ENCODE measurements at places on chromosomes 4 and X.

DNA sequence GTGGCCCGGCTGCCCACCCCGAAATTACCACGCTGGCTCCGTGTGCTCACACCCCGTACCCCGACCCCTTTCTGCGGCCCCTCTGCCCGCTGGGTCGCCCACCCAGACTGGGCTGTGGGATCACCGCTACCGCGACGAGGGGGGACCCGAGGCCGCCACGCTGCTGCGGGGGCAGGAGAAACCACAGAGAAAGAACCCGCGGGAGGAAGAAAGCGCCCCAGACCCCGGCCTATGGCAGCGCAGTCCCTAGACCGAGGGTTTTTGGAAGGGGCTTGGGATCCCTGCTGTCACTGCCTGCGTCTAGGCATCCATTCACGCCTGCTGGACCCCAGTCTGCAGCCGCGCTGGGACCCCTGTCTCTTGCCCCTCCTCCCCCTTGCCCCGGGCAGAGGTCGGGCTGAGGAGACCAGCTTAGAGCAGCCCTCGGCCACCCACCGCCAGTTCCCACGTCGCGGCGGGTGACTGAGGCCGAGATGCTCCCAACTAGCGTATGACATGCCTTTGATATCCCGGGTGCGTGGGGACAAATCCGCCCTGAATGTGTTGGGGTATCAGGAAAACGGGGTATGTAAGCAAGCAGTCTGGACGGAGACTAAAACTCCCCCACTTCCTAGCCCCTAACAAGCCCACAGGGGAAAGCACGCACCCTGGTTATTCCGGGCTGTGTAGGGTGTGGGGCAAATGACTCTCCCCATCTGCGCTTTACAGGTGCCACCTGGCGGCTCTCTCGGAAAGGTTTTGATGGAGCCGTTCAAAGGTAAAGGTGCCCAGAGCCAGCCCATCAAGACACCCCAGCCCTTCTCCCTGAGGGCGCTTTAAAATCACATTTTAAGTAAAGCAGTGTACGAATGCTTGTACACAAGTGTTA lies 862 bp upstream of the INPP4B start:
- DNase-seq: peak; percentile 71

DNA sequence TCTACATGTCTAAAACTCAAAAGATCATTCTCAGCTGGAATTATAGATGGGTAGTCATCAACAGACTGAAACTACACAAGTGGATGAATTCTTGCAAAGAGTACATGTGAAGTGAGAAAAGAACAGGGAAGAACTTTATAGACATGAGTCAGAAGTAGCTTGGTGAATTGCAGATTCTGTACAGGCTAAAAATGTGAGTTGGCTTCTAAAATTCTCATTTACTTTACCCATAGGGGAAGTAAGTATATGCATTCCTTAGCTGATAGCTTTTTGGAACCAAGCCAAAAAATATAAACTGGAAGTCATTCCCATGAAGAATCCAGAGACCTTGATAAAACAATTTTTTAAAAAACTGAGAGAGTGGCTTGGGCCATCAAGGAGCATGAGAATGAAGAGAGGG lies 584.2 kb upstream of the FTHL17 start:
- no peak for DNase-seq

GRCh38 chr4:27568236-27568951 lies 707.8 kb downstream of the STIM2 start:
- no peak for DNase-seq

GRCh38 chrX:132017431-132018185 lies 5.5 kb upstream of the STK26 start:
- DNase-seq: no peak

DNA sequence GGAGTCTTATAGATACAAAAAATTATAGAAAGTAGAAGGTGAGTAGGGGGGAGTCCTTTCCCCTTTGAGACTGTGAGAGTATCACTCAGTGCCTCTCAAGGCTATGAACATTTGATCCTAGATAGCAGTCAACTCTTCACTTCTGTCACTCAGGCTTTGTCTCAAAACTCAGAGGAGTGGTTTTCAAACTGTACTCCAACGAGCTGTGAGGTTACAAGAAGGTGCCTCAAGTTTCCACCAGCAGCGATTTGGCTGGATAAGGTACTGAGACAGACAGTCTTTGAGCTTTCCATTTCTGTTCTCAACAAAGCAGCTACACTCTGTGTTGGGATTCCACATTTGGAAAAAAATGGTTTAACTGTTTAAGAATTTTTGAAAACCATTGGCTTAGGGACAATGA lies 48.0 kb upstream of the NDST3 start:
- no peak for DNase-seq

DNA sequence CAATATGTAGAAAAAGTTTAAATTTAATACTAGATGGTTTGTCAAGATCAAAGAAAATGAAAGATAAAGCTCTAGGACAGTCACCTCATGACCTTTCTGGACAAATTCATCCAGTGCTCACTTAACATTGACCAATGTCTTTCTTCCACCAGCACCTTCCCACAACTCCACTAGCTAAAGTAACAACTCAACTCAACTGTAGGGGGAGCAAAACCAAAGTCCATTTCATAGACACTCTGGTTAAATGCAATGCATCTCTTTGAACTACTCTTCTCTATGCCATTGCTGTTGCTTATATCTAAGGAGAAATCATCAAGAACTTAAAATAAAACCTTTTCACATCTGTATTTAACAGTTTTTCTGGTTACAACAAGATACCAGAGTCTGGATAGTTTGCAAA lies 25.1 kb downstream of the UGT2B4 start:
- DNase-seq: no peak

DNA sequence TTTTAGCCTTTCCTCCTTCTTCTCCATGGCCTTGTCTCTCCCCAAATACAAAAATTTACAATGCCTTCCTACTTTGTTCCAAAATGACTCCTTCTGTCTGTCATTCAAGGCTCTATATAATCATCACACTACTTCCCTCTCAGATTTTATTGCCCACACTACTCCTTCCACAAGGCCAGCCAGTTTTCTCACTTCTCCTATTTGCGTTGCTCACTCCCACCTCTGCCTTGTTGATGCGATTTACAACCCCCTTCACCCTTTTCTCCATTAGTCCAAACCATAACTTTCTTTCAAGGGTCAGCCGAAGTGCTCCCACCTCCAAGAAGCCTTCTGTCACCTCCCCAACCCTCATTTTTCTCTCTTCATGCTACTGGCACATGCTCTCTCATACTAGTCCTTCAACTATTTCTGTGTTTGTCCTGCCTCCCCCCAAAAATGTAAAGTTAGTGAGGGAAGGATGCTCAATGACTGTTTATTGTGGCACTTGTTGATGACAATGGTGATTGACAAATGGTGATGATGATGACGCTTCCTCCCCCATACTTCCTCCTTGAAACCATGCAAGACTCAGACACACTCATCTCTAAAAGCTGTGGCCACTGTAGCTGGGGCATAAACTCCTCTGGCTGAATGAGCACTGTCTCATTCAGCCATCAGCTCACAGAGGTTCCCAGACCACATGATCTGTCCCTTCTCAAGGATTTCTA lies 2.7 kb upstream of the XKRX start:
- DNase-seq: no peak

DNA sequence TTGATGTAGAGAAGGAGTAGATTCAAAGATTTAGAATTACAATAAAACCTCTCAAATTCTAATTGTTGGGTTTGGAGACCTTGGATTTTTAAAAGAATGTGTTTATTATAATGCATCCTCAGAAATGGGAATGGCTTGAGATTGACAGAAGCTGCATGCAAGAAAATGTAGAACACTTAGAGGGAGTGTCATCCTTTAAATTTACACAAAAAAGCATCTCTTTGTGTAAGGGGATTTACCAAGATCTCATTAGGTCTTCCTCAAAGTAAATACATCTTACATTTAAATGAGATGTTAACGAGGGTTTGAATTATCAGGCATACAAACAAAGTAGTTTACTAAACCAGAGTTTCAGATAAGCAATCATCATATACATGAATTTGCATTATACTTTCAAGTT lies 615.0 kb downstream of the FAM133A start:
- no peak for DNase-seq

- DNase-seq: peak; percentile 48
These were observed 201.0 kb downstream of the PAPSS1 start for GRCh38 chr4:107519053-107519452.

GRCh38 chr4:75514949-75515612 lies 808 bp downstream of the THAP6 start:
- no peak for DNase-seq

DNA sequence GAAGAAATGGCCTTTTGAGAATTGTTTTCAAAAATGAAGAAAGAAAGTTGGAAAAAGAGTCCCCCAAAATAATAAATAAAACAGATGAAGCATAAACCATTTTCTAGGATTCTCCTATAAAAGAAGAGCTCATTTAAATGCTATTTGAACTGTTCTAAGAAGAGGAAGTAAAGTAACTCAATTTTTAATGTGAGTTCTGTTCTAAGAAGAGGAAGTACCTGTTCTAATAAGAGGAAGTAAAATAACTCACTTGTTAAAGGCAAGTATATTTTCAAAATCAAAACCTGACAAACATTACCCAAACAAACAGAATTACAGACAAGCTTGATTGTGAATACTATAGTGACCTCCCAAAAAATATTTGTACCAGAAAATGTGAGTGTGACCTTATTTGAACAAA lies 1326.3 kb downstream of the C4orf33 start:
- no peak for DNase-seq

GRCh38 chr4:36333303-36333877 lies 52.0 kb downstream of the DTHD1 start:
- DNase-seq: no peak

DNA sequence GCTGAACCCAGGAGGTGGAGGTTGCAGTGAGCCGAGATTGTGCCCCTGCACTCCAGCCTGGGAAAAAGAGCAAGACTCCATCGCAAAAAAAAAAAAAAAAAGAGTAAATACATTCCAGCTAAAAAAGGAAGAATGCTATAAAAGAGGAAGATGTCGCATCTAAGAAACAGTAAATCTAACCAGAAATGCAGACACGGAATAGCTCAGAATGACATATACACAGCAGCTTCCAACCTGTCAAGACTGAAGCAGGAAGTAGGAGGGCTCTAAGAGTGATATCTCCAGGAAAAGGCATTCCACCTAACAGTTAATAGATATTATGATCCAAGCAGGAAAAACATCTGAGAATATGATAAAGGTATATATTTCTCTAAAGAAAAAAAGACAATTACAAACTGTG lies 16.0 kb downstream of the CLOCK start:
- no peak for DNase-seq

- no peak for DNase-seq
These were observed 77.6 kb downstream of the HDAC8 start for GRCh38 chrX:72495046-72495445.

GRCh38 chrX:141811438-141811837 lies 26.7 kb upstream of the MAGEC3 start:
- DNase-seq: no peak

GRCh38 chrX:130120746-130121504 lies 10.6 kb upstream of the ELF4 start:
- peak; percentile 45 for DNase-seq

DNA sequence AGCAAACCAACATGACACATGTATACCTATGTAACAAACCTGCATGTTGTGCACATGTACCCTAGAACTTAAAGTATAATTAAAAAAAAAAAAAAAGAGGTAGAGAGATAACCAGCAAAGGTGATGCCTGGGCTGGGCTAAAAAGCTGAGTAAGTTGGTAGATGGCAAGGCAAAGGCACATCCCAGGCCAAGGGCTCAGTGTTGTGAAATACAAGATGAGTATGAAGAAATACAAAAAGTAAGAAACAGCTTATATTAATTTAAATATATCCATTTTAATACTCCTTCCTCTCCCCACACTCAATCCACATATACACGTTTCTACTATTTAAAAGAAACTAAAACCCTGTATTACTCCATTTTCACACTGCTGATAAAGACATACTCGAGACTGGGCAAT lies 25.8 kb downstream of the TEC start:
- no peak for DNase-seq

GRCh38 chrX:81586096-81586495 lies 384.2 kb downstream of the SH3BGRL start:
- DNase-seq: no peak

DNA sequence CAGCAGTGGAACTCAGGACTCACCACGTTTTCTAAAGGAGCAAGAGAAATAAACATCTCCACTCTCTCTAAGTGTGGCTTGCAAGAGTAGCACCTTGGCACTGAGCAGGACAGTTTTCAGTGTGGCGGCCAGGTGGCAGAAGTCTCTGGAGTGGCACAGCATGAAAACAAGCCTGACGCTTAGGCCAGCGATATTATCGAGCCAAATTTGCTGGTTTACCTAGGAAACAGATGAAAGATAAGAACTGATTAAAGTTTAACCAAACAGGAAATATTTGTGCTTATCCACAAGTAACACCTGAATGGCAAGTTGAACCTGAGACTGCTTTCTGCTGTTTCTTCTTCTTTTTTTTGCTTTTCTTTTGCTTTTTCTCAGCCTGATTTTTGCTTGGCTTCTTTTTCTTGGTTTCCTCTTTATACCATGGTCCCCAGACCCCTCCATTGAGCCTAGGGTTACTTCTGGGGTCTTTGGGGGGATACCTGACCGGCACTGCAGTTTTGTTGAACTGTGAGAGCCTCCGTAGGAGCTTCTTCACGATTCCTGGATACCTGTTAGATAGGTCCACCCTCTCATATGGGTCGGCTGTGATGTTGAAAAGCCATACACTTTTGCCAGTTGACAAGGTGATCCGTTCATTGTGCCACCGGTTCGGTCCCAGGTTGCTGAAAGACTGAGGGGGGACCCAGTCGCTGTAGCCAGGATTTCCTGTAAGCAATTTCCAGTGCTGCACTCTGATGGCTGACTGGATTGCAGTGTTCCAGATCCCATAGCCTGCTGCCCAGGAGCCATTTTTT lies 77.3 kb downstream of the ARSJ start:
- no peak for DNase-seq

DNA sequence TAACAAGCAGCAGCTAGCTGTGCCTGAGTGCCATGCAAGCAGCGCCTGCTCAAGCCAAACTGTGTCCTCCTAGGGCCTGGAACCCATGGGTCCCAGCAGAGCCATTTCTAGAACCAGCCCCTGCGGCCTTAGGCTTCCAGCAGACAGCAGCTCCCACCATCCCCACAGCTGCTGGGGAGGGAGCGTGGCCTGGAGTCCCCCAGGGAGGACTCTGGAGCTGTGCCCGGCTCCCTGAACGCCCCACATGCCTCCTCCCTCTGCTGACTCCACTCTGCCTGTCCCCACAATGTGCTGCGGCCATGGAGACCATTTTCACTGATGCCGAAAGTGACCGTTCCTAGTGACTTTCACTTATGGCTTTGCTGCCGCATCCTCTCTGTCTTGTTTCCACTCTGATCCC lies 45.9 kb downstream of the GAK start:
- no peak for DNase-seq

GRCh38 chr4:136112116-136112515 lies 1420.2 kb downstream of the PCDH18 start:
- no peak for DNase-seq

GRCh38 chr4:119746951-119747350 lies 118.3 kb upstream of the PDE5A start:
- DNase-seq: no peak

DNA sequence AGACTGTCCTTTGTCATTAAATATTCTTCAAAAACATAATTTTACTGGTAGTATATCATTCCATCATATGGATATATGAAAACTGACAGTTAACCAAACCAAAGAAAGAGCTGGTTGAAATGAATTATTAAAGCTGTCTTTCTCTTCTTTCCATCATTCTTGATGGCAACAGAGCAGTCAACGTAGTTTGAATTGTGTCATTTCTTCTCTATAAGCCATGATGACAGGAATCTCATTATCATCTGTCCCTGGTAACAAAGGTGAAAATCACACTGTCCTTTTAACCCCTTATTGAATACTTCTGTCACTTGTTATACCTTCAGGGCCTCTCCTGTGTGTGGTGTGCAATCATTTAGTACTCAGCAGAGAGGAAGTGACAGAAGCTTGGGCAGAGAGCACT lies 197.0 kb upstream of the SLITRK2 start:
- DNase-seq: no peak
